Nephron progenitor cell (in vitro differentiated cells): ENCODE measurements at places on chromosomes 2 and 18.

DNA sequence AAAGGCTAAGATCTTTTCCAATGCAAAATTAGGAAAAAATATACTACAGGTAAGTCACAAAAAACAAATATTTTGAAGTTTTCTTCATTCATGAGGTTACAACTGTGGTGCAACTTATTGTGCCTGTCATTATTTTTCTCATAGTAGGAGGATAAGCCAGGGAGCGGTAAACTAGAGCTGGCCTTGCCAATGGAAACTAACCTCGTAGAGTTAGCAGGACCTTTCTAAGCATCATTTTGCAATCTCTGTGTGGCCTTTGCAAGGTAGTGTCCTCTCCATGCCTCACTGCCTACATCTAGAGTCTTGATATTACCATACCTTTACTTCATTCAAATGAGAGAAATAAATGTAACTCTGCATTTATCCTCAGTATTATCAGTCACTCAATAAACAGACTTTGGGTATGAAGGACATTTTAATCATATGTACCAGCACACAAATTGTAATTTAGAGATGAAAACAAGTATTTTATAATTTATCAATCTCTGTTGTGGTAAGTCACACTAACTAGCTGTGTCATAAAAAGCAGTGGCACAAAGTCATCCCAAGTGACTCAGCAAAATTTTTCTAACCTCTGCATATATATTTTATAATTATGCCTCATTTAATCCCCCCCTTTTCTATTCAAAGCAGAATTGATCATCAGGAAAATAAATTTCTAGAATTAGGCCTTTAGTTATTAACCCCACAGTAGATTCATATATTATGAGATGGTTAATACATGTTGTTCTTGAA is 47.0 kb downstream of the LANCL1 start:
- DNase-seq = no peak

DNA sequence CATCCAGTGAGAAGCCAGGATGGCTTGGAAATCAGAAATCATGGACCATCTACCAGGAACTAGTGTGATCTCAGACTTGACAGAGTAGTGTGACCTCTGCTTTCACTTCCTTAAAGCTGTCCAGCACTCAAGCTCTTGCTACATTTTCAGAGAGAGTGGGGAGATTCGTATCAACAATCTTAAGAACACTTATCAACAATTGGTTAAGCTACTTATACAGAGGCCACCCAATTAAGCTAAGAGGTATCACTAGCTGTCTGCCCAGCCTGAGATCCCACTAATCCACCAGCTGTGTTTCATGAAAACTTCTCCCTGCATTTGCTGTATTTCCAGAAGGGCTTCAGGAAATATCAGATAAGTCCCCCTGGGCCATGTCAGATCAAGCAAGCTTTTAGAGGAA is 4.2 kb downstream of the RPRM start:
- DNase-seq = no peak

DNA sequence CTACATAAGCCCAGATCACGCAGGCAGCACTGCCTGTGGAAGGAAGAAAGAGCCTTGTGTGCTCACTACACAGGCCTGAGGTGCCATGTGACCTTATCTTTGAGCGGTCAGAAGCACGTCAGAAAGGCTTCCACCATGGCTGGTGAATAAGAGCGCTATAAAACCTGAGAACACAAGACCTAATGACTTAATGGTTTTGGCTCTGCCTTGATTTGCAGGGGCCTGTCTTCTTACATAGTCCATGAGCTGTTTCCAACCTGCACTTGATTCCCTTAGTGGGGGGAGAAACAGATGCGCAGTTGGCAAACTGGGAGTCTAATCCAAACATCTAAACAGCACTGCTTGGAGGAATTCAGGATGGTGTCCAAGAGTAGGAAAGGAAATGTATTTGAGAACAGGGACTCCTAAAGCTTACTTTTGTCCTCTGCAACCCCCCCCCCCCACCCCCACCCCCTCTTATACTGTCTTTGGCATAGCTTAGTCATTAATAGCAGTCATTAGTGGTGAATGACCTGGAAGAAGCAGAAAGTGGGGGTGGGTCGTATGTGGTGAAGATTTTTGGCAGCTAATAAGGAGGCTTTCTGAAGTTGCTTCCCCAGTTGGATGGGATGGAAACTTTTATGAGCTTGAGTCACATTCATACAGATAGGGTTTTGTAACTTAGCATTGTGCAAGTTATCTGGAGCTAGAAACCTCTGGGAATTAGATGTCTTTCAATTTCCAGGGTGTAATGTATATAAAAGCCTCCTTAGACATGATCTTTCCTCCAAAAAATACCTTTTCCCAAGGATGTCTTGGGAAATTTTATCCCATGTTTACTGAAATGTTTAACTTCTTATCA is 454.1 kb downstream of the MEIS1 start:
- no peak for DNase-seq

- DNase-seq = no peak
These were observed 70.0 kb downstream of the HDAC4 start for GRCh38 chr2:239330836-239331235.

GRCh38 chr2:174745142-174745541 is 19.1 kb downstream of the CHRNA1 start:
- no peak for DNase-seq

GRCh38 chr2:190636361-190636760 is 12.5 kb upstream of the NAB1 start:
- DNase-seq = no peak
